ENCODE measurements at places on chromosomes 11 and 22. TPM values are rescaled to one million over a fixed set of nuclear protein-coding genes. Genes with fewer than 3 reads are reported as not detected.

The CARS1 gene
- 119 TPM for total RNA-seq

The ISX gene
- not detected for total RNA-seq

The SYT9 gene
- not detected for total RNA-seq

GRCh38 chr11:109349276-109350080 lies 72.5 kb upstream of the C11orf87 start:
- no peaks in the 10 kb centered on the region for H3K4me1 ChIP-seq
- H3K36me3 ChIP-seq = no peaks in the 10 kb centered on the region
- no peak overlapping the region for H3K4me3 ChIP-seq
- no peak overlapping the region for H3K27ac ChIP-seq
- no peaks in the 10 kb centered on the region for H3K27me3 ChIP-seq

DNA sequence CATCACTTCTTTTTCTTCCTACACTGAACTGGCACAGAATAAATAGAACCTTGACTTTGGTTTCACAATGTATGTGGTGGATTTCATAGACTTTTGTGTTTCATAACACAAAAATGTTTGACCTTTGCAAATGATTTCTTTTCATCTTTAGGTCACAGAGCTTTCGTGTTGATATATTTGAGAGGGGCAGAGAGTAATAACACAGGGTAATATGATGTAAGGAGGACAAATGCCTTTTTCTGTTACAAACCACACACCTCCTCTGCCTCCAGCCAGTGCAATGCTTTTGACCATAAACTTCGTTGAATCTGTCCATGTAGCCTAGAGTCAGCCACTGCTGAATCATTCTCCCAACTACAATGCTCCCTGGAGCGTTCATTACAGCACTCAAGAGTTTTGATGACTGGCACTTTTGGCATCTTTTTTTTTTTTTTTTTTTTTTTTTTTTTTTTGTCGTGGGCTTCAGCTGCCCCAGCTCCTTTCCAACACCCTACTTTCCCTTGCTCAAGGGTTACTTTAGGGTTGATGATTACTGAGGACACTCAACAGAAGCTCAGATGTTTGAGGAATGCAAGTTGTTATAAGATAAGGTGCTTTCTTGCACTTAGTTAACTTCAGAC lies 11.4 kb upstream of the CAT start:
- H3K27ac ChIP-seq = no peak overlapping the region
- peaks cover 3% of the 10 kb centered on the region for H3K4me1 ChIP-seq
- no peaks in the 10 kb centered on the region for H3K36me3 ChIP-seq
- H3K4me3 ChIP-seq = no peak overlapping the region

DNA sequence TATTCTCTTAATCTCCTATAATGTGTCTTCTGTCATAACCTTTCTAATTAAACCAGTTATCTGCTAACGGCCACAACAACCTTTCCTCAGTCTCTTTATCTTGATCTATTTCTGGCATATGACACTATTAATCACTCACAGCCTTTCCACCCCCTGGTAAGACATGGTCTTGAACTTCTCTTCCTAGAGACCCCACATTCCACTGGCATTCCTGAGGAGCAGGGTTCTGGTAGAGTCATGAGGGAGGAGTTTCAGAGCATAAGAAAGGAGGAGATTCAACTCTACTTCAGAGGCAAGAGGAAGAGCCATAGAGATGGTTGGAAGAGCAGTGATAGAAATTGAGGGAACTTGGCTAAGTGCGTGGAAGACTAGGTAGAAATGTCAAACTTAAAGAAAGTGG lies 325.6 kb downstream of the BLID start:
- no peaks in the 10 kb centered on the region for H3K4me1 ChIP-seq
- H3K27ac ChIP-seq = no peak overlapping the region
- no peak for DNase-seq
- no peak overlapping the region for H3K4me3 ChIP-seq
- no peaks in the 10 kb centered on the region for H3K27me3 ChIP-seq

Data from activated CD8-positive, alpha-beta memory T cell treated with anti-CD3 and anti-CD28 coated beads, Interleukin-2, amount 10 ng/mL, durations not matched to agents 7 days and 5 days (primary cell).